SK-N-MC (cell line): ENCODE measurements at places on chromosomes 5 and 9.

DNA sequence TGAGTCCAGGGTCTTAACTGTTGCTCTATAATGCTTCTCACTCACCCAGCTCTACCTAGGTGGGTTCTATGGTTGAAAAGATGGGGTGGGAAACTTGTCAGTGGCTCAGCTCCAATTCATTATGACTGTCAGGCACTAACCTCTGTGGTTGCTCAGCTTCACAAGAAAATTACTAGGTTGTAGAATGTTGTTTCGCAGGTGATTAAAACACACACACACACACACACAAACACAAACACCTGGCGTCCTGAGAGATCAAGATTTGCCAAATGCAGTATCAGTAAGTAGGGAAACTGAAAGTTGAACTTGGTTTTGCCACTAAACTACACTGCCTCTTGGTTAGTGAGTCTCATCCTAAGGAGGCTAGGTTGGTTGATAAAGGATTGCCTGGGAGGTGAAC is 2.8 kb downstream of the MCCC2 start:
- no peak for DNase-seq

- no peak for DNase-seq
Observed at GRCh38 chr9:137506702-137507171, 43.5 kb downstream of the PNPLA7 start.

- DNase-seq: no peak
Observed at GRCh38 chr9:109258481-109259302, 62.2 kb downstream of the EPB41L4B start.

DNA sequence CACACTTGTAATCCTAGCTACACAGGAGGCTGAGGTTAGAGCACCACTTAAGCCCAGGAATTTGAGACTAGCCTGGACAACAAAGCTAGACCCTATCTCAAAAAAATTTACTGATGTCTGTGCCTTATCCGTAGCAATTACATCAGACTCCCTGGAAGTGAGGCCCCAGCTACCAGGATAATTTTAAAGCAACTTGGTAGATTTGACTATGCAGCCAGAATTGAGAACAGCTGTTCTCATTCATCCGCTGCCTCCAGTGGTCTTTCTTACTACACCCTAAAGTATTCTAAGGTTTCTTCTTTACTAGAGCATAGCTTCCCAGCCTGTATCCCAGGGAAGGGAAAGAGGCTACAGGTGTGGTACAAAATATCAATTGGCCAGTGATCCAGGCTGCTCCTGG is 20.4 kb upstream of the C9orf152 start:
- DNase-seq: no peak

GRCh38 chr5:92435781-92436180 is 1052.7 kb upstream of the ARRDC3 start:
- DNase-seq: no peak

- DNase-seq: no peak
Observed at GRCh38 chr5:115855959-115856358, 14.2 kb downstream of the AP3S1 start.

DNA sequence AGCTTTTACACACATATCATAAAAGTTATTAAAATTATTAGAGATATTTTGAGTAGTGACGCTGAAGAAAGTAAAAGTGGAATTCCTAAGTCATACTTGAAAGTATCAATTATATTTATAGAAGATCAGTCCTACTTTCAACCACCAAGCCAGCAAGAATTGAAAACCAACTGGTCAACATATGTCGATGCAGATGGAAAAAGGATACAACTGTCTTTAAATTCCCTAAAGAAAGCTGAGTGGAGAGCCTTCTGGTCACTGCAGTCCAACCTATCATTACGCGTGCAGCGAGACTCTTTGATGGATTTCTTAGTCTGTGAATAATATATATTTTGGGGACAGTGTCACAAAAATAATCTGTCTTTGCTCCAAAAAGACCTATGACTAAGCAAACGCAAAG is 15.3 kb downstream of the MEF2C start:
- DNase-seq: no peak

- DNase-seq: no peak
Observed at GRCh38 chr9:94921092-94921471, 194.6 kb downstream of the AOPEP start.

DNA sequence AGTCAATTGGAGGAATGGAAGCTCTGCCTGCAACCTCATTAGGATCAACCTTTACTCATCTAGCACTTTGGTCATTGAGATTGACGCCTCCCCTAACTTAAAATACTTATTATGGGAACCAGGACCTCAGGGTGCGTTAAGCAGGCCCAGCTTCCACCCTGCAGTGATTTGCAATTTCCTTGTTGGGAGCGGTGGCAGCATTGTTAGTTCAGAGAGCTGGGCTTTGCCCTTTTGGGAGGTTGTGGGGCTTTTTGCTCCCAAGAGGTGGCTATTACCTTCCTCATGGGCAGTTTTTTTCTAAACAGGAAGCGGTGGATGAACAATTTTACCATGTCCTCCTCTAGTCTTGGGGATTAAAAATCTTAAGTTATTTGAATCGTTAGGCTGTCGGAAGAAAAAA is 60.9 kb downstream of the TMEM215 start:
- no peak for DNase-seq

DNA sequence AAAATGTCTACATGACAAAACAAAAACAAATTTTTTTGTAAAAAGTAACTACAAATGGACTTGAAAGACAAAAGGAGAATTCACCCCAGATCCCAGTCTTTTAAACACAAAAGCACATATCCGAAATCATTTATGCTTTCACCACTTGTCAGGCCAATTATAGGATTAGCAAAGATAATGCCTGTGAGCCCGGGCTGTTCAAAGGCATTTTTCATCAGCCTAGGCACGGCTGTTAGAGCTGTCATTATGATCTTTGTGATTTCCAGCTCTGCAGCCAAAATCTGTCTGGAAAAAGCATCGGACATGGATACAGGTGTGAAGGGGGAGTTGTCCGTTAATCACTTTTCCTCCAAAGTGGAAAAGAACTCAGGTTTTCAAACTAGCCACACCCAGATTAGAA is 23.6 kb upstream of the RAB14 start:
- DNase-seq: no peak

- DNase-seq: no peak
Observed at GRCh38 chr5:124365361-124365801, 381.1 kb downstream of the ZNF608 start.

DNA sequence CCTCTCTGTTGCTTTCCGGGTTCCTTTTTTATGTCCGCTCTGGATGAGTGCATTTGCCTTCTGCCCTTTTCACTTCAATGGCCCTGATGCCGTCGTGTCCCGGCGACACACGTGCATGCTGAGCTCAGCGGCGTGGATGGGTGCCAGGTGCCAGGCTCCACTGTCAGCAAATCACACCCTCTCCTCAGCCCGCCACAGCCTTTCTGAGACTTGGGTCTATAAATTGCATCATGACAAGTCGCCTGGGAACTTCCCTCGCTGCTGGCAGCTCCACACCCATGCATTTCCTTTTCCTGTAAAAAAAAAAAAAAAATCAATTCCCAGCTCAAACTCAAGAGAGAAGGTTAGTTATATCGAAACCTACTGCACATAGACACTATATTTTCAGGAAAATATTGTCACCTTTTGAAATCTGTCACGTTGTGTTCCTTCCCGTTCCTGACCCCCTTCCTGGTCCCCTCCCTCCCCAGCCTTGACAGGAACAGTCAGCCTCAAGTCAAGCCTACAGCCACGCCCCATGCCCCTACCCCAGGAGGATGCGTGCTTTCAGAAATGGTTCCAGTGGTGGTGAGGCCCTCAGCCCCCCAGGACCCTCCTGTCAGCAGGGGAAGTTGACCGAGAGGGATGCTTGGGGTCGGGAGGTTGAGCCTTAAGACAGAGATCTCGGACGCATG is 110.3 kb upstream of the PTCH1 start:
- DNase-seq: no peak

DNA sequence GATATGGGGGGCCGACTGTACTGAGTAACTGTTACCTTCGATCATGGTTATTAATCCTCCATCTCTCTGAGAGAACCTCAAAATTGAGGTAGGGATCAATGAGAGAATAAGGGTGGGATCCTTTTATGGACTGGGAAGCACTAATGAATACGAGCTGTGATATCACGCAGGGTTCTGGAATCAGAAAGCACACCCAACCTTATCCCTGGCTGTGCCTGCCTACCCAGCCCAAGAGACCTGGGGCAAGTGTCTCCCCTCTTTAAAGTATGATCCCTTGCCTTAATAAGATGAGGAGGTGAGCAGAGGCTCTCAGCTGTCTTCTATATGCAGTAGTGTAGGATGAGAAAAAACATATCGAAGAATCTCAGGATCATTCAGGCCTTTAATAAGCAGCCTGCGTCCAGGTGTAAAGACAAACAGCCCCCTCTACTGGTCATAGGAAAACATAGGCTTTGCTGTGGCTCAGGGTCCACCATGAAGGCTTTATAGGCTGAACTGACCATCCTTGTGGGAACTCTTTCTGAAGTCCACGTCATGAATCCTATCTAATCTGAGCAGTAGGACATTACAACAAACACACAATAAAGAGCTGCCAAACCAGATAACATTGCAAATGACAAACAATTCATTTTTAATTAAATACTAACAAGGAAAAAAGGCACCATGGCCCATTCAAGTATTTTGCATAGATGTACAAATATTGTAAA is 16.8 kb downstream of the NIPAL4 start:
- DNase-seq: peak; percentile 32

- DNase-seq: peak; percentile 20
Observed at GRCh38 chr5:84274585-84275468, 109.9 kb downstream of the EDIL3 start.

DNA sequence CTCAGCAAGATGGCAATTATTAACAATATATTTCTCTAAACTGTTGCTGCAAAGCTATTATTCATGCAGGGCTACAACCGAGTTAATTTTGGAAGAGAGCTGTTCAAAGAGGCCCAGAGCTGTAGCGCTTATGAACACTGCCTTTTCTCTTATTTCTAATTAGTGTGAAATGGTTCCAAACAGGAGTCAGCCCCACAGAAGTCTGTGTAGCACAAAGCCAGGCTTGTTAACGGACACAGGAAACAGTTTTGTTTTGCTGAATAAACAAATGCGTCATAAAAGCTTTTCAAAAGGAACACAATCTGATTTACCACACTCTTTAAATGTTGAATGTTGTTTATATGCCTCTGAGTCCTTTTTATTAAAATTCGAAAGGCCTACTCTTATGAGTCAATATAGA is 396.5 kb downstream of the ANXA1 start:
- DNase-seq: no peak

DNA sequence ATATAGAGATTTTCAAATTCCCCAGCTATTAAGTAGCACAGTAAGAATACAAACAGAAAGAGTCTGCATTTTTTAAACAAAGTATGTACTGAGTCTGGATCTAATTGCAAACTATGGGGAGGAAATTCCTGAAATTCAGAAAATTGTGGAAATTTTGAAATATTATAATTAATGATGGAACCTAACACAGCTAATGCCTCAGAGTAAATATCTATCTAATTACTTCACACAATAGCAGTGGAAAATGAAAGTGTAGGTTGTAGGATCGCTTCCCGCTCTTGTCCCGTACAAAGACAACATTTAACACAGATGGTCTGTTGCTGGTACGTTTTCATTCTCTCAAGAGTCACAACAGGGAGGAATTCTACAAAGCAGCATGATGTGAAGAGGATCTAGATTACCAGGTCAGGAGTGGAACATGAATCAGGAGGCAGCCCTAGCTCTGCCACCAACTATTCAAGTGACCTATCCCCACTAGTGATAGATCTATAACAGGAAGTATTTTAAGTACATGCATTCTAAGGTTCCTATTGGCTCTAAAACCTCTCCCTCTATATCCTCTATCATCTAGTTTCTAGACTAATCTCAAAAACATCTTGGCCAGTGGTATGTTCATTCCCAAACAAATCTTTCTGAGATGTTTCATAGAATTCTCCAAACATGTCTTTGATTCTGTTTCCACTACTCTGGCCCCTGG is 58.9 kb upstream of the GRAMD2B start:
- no peak for DNase-seq

DNA sequence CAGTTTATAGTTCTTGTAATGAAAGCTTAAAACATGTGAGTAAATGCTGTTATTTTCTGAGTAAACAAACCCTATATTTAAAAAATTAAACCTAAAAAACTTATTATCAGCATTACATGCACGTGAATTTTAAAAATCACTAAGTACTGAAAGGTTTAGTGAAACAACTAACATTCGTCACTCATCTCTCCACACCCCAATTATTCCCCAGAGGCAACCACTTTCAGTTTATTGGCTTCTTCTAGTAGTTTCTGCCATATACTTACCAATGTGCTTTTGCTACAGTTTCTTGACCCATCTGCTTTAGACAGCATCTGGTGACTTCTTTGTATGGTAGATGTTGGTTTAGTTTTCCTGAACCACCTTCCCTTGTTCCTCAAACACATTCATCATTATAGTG is 58.1 kb downstream of the ANGPTL2 start:
- no peak for DNase-seq

- no peak for DNase-seq
Observed at GRCh38 chr9:33277484-33277883, 12.6 kb downstream of the CHMP5 start.

DNA sequence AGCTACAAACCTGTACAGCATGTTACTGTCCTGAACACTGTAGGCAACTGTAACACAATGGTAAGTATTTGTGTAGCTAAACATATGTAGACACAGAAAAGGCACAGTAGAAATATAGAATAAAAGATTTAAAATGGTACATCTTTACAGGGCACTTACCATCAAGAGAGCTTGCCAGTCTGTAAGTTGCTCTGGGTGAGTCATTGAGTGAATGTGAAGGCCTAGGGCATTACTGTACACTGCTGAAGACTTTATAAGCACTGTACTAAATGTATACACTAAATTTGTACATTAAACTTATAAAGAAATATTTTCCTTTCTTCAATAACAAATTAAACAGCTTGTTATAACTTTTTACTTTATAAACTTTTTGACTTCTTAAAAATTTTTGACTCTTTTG is 20.5 kb downstream of the ADRB2 start:
- DNase-seq: no peak

- DNase-seq: no peak
Observed at GRCh38 chr5:141050622-141051520, at the start of gene PCDHB1. Gene PCDHB1 (plus strand): TSS chr5:141051374. CDS start chr5:141051471, 97 bp downstream.

DNA sequence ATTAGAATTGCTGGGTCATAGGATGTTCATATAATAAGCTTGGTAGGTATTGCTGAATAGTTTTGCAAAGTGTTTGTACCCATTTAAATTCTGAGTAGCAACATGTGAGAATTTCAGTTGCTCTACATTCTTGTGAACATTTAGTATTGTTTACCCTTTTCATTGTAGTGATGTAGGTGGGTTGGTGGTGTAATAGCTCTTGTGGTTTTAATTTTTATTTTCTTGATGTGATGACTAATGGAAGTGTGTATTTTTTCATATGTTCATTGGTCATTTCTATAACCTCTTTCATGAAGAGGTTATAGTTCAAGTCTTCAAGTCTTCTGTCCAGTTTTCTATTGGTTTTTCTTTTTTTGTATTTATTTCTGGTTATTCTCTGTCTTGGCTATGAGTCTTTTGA is 34.4 kb downstream of the RASA1 start:
- no peak for DNase-seq

- DNase-seq: no peak
Observed at GRCh38 chr9:109963079-109963478, 183.1 kb downstream of the PALM2AKAP2 start.

DNA sequence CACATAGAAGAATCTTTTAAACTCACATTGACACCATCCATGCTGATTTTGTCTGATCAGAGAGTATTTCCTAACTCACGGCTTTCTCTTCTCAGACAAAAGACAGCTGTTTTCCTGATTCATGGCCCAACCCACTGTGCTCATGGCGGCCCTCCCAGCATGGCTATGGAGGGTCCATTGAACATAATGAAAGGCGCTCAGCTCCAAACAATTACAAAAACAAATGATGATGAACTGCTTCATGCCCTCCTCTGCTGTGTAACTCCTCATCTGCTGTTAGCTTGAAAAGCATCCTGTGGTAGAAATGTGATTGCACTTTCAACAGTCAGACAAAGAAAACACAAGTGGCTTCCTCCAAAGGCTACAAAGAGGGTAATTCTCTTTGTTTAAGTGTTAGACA is 673.8 kb downstream of the PRELID2 start:
- DNase-seq: no peak
